Activated T-cell treated with anti-CD3 and anti-CD28 coated beads, Interleukin-2, amount 50 U/mL, for 4 hours (primary cell): ENCODE measurements at places on chromosomes 11 and 22. TPM values are rescaled to one million over a fixed set of nuclear protein-coding genes. Genes with fewer than 3 reads are reported as not detected.
A peak's percentile ranks its signal among the peaks of the same experiment; 100 is the strongest.

- DNase-seq: no peak
These were observed 452.3 kb downstream of the KCNA4 start for GRCh38 chr11:29564486-29564885.

GRCh38 chr22:26887456-26887855 is 230.1 kb downstream of the MIAT start:
- DNase-seq: no peak

- DNase-seq: no peak
These were observed 2.5 kb upstream of the RCN1 start for GRCh38 chr11:32088117-32088941.

DNA sequence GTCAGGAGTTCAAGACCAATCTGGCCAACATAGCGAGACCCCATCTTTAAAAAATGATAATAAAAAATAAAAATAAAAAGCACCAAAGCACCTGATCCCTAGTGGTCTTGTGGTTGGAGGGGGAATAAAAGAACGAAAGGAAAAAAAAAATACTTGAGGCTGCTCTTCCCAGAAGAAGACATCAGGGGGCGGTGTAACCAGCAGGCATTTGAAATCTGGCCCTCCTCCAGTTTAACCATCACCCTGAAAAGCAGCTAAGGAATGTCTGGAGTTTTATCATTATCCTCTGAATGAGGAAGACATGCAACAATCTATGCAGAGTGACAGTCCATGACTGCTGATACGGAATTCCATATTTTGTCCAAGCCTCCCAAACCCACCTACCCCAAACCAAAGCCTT is 5.6 kb upstream of the KCTD17 start:
- no peak for DNase-seq

- no peak for DNase-seq
These were observed 9.5 kb downstream of the C1QTNF6 start for GRCh38 chr22:37178350-37179125.

- DNase-seq: no peak
These were observed 916.3 kb downstream of the TBC1D22A start for GRCh38 chr22:47678636-47679287.

GRCh38 chr11:129972611-129973010 is 30.0 kb downstream of the PRDM10 start:
- DNase-seq: no peak

DNA sequence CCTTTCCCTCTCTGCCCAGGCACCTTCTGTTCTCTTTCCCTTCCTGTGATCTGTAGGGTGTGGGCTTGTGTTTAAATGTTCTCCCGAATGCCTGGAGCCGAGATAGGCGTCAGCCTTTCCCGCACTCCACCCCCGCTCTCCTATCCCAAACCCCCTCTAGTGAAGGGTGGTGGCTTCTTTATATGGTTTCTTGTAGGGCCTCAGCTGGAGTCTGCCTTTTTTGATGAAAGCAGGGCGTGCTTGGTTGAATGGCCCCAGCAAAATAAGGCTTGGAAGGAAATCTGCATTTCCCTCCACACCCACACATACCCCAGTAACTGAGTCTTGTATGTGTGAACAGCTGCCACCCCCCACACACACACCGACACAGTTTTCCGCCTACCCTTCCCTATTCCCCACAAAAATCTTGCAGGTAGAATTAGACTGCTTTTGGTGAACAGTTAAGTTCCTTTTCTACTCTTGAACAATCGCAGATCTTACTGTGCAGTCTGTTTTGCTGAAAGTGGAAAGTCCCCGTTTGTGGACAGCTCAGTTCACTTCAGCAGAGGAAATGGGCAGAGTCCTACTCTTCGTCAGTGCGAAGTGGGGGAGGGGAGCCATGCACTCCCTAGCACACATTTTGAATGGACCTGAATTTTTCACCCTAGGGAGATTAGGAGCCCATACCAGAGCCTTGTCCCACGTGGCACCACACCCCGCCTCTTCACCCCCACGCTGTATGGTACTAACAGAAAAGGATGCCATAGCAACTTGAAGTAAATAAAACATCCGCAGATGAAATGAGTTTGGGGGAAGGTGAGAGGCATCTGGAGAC is 25.5 kb upstream of the GRK2 start:
- DNase-seq: peak; percentile 66

- no peak for DNase-seq
These were observed 28.4 kb upstream of the PITPNB start for GRCh38 chr22:27947448-27947847.

- no peak for DNase-seq
These were observed 1.8 kb downstream of the EWSR1 start for GRCh38 chr22:29269731-29270474.

Gene MFRP
- not detected for total RNA-seq

Gene TEX54
- 0.63 TPM for total RNA-seq

Gene HSPB2
- total RNA-seq: not detected

Gene ESAM
- 0.40 TPM for total RNA-seq

Gene GRAP2
- 26.4 TPM for total RNA-seq

Gene MPZL3
- total RNA-seq: 52.7 TPM
